ENCODE measurements at places on chromosomes 4 and X.

- no peak for DNase-seq
Observed at GRCh38 chr4:78880874-78881492, 58.3 kb downstream of the PAQR3 start.

DNA sequence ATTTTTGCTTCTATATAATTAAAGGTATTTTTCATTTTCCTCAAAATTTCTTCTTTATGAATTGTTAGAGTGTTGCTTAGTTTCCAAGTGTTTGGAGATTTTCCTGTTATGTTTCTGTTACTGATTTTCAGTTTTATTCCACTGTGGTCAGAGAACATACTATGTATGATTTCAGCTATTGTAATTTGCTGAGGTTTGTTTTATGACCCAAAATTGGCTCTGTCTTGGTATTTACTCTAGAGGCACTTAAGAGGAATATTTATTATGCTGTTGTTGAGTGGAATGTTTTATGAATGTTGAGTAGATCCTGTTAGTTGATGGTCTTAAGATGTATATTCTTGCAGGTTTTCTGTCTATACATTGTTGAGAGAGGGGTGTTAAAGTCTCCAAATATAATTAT lies 263.5 kb downstream of the PABPC4L start:
- no peak for DNase-seq

DNA sequence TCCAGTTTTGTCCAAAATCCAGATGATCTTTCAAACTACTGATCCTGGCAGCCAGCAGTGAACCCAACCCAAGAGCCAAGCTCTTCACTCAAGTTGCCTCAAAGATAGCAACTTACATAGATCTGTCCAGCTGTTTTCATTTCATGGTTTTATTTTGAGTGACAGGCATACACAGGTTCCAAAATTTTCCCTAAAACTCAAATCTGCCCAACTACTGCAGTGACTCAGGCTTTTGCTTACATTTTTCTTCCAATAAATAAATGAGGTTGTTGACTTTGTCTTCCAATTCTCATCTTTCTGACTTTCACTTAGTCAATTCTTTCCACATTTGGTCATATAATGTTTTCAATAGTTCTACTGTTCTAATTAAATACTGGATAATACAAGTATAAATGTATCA lies 158.8 kb downstream of the TECRL start:
- DNase-seq: no peak

DNA sequence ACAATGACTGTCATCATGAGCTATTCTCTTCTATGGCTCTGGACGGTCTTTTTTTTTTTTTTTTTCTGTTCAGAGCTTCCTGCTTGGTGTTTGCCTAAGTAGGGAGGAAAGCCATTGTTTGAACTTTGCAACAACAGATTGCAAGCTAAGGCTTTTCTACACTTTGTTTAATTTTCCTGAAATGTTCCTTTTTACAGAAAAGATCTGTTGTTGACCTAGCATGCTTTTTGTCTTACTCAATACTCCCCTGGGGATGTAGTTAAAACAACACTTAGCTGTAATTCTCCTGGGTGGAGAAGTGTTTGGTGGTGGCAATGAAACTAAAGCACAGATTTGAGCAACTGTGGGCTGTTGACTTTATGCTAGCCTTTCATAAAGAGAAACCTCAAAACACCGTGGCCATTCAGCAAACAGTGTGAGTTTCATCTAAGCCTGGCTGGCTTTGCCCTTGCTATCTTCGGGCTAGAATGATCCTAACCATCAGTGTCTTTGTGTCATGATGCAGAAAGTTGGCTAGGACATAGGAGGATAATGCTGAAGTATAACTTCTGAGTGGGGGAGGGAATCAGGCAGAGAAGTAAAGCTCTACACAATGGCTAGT lies 110.5 kb downstream of the ANXA3 start:
- no peak for DNase-seq

DNA sequence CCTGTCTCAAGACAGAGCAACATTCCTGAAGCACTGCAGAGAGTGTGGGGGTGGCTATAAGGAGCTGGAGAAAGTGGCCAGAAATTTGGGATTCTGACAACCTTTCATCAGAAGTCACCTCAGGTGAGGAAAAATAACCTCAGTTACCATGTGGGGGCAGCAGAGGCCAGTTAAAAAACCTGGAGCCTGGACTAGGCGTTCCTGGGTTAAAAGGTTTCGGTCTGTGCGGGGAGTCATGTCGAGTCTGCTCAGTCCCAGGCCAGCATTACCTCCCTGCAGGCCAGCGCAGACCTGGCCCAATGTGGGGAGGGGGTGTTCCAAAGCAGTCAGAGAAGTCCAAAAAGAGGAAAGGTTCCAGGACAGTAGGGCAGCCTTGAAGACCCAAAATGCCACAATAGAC lies 10.9 kb upstream of the NALF2 start:
- no peak for DNase-seq

- no peak for DNase-seq
Observed at GRCh38 chr4:75880278-75880677, 22.0 kb downstream of the PPEF2 start.

- DNase-seq: no peak
Observed at GRCh38 chr4:109231331-109231730, 71.1 kb downstream of the COL25A1 start.

GRCh38 chr4:39754309-39754708 lies 56.4 kb downstream of the UBE2K start:
- DNase-seq: no peak

- no peak for DNase-seq
Observed at GRCh38 chr4:108042927-108043326, 53.2 kb downstream of the HADH start.

DNA sequence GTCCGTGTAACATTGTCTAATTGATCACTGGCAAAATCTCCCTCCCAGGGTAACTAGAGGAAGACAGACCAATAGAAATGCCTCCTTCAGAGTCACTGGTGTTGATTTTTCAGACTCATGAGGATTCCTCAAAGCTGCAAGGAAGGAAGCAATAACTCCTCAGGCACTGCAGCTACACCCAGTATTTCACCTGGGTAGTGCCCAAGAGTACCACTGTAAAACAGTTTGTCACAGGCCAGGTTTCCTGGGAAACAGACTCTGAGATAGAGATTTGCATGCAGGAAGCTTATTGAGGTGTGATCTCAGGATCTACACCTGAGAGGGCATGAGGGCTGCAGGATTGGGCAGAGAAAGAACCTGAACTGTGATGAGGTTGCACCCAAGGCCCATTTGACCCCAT lies 240.7 kb upstream of the ATP6AP2 start:
- DNase-seq: no peak

DNA sequence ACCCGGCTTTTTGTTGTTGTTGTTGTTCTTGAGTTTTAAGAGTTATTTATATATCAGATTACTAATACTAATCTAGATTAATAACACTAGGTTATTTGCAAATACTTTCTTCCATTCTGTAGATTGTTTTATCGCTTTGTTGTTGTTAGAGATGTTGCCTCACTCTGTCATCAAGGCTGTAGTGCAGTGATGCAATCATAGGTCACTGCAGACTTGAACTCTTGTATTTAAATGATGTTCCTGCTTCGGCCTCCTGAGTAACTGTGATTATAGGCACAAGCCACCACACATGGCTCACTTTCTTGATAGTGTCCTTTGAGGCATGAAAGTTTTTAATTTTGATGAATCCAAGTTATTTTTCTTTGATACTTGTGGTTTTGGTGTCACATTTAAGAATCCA lies 129.0 kb downstream of the VSIG4 start:
- no peak for DNase-seq

- DNase-seq: no peak
Observed at GRCh38 chrX:110667706-110668105, 127.9 kb downstream of the CHRDL1 start.

DNA sequence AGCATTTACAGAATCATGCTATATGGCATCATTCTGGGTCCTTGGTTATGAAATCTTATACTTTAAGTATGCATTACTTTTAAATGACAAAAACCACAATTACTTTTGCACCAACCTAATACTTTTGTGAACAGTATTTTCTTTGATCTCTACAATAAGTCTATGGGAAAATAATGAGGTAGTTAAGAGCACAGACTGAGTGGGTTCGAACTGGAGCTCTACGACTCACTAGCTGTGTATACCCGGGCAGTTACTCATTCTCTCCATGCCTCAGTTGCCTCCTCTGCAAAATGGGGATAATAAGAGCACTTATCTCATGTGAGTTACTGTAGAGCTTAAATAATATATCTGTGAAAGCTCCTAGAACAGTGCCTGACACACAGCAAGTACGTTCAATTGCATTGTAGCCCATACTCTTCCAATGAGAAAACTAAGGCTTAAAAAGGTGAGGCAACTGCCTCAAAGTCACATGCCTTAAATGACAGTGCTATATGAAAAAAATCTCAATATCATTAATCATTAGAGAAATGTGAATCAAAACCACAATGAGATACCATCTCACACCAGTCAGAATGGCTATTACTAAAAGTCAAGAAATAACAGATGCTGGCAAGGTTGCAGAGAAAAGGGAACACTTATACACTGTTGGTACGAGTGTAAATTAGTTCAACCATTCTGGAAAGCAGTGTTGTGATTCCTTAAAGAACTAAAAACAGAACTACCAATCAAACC lies 151.5 kb downstream of the CHIC2 start:
- no peak for DNase-seq

- no peak for DNase-seq
Observed at GRCh38 chrX:72280321-72280845, 3.3 kb upstream of the RPS4X start.

GRCh38 chrX:17192106-17192505 lies 182.9 kb upstream of the NHS start:
- DNase-seq: no peak

GRCh38 chrX:120697053-120697452 lies 67.2 kb upstream of the C1GALT1C1 start:
- DNase-seq: no peak

- DNase-seq: no peak
Observed at GRCh38 chr4:40394236-40394635, 59.1 kb downstream of the CHRNA9 start.

- DNase-seq: no peak
Observed at GRCh38 chrX:37993837-37994619, 12.3 kb upstream of the SYTL5 start.

- no peak for DNase-seq
Observed at GRCh38 chrX:133953078-133953477, 32.3 kb downstream of the GPC3 start.

- no peak for DNase-seq
Observed at GRCh38 chr4:183165376-183165775, 66.3 kb downstream of the WWC2 start.

DNA sequence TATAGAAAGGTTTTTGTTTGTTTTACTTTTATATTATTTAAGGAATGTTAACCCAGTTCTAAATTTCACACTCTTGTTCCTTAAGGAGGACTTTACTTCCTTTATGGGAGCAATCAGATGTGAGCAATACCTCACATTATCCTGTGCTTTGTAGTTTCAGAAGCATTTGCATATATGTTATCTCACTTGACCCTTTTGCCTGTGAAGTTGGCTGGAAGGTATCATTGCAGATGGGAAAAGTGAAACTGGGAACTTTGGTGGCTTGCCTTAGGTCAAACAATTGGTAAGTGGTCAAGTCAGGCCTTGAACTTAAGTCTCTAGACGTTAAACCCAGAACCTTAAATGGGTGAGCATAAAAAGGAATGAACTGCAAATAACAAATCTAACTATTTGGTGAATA lies 90.6 kb downstream of the AREG start:
- DNase-seq: no peak

GRCh38 chr4:138090150-138090917 lies 151.8 kb downstream of the SLC7A11 start:
- DNase-seq: no peak

- no peak for DNase-seq
Observed at GRCh38 chr4:109803924-109804571, 2.2 kb upstream of the CFI start.

- no peak for DNase-seq
Observed at GRCh38 chr4:95910749-95911148, 70.9 kb downstream of the PDHA2 start.

DNA sequence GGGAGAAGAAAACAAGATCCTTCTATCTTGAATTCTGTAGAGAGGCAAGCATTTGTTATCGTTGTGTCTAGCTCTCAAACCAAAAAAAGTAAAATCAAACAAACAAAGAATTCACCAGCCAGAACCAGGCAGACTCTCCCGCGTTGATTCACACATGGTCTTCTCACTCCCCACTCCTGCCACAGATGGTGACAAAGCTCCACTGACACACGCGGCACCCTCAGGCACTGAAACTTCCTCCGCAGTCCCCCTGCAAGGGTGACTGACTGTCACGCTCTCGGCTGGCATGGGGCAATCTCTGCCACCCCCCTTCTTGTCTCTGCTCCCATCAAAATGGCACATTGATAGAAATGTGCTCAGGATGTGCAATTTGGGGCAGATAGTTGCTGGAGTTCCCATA lies 304.9 kb downstream of the DHX15 start:
- DNase-seq: no peak

- no peak for DNase-seq
Observed at GRCh38 chr4:99848591-99849001, 32.0 kb downstream of the DAPP1 start.

GRCh38 chr4:140256941-140257340 lies 103.0 kb upstream of the MAML3 start:
- DNase-seq: no peak

DNA sequence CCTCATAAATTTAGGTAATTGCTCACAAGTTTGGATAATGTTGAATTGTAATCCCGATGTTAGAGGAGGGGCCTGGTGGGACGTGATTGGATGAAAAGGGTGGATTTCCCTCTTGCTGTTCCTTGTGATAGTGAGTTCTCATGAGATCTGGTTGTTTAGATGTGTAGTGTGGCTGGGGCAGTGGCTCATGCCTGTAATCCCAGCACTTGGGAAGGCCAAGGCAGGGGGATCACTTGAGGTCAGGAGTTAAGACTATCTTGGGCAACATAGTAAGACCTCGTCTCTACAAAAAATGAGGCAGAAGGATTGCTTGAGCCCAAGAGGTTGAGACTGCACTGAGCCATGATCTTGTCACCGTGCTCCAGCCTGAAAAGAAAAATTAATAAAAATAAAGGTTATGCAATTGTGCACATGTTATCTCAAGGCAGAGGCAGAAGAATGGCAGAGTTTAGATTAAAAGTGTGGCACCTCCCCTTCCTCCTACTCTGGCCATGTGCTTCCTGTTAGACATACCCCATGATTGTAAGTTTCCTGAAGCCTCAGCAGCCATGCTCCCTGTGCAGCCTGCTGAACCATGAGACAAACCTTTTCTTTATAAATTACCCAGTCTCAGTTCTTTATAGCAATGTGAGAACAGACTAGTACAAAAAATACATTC lies 36.5 kb downstream of the ERVMER34-1 start:
- DNase-seq: no peak

DNA sequence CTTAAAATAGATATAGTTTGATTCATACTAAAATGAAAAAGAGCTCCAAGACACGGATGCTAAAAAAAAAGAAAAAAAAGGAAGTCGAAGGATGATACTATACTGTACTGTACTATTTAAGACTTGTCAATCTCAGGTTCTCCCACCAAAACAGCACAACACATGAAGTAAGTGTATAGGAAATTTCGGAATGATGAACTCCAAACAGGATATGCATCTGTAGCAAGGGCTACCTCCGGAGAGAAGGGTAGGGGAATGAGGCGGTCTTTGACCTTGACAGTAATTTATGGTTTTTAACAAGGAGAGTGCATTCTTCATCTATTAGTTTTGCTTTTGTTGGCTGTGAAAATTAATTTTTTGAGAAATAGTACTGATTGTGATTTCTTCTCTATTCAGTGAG lies 541 bp upstream of the FIP1L1 start:
- no peak for DNase-seq

- DNase-seq: no peak
Observed at GRCh38 chr4:23937173-23937572, 47.3 kb upstream of the PPARGC1A start.

Measured in activated T-helper 1 cell treated with Interleukin-2 at 50 U/mL for 16 hours (primary cell).